Suppressor macrophage treated with lipopolysaccharide for 4 hours (primary cell): ENCODE measurements at places on chromosomes 3 and 15.

GRCh38 chr15:73517566-73517965, 74.6 kb downstream of the REC114 start:
- no peak for DNase-seq

DNA sequence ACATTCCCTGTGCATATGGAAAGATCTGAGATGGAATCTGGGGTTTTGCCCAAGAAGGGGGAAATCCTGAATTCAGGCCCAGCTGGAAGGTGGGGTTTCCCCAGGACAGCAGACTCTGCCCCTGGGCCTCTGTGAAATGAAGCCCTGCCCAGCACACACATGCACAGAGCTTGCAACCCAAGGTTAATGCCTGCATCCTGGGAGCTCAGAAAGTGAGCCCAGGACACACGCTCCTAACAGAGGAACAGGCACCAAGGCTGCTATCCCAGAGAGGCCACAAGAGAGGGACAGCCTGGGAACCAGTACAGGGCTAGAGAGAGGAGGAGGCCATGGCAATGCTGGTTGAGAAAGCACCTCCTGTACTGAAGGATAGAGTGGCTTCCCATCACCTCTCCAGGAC, 16.1 kb downstream of the SEMA5B start:
- DNase-seq = no peak

DNA sequence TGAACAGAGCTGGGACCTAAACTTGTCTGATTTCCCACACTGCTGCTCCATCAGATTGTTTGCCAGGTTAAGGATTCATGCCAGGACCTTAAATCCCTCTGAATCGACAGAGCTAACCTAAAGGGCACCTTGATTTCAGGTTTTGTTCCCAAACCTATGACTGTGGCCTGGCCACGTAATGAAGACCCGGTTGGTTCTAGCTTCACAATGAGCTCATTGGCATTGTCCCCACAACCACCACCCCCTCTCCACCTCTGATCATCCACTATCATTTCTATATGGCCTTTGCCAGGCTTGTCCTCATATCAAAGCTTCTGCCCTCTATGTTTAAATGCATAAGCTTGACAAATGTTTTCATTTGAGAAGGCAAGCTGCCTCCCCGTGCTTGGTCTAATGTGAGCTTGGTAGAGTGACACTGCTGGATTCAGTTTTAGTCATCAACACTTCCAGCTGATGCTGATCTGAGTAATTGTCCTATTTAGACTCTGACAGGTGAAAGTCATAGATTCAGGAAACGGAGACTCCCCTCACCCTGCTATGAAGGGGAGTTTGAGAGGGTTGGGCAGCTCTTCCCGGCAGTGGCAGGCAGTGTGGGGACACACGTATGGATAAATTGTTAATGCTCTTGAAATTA, 407.1 kb upstream of the CFAP20DC start:
- DNase-seq = no peak

DNA sequence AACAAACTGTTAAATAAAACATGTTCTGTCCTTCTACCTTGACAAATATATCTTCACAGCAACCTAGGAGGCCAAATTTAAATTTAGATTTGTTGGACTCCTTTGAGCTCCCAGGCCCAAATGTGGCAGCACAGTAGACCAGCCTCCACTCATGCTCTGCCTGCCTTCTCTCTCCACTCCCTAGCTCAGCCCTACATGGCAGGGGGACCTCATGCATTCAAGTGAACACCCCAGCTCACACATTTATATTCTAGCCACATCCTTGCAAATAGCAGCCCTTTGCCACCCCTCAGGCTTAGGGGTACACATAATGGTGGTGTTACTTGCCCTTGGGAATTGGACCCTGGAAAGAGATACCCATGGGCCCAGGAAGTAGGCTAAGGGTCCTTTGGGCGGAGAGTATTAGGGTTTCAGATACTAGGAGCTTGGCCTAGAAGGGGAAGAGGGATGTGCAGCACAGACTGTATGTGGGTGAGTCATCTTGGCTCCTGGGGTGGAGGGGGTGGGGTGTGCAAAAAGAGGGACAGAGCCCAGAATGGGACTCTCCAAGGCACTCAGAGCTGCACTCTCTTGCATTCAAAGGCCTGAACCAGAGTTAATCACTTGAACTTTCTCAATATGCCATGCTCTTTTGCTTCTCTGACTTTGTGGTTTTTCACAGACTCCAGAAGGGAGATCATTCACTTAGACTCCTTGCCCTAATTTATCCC, 268.4 kb upstream of the ROPN1 start:
- peak; percentile 90 for DNase-seq
